ENCODE measurements at places on chromosomes 3 and 15.

DNA sequence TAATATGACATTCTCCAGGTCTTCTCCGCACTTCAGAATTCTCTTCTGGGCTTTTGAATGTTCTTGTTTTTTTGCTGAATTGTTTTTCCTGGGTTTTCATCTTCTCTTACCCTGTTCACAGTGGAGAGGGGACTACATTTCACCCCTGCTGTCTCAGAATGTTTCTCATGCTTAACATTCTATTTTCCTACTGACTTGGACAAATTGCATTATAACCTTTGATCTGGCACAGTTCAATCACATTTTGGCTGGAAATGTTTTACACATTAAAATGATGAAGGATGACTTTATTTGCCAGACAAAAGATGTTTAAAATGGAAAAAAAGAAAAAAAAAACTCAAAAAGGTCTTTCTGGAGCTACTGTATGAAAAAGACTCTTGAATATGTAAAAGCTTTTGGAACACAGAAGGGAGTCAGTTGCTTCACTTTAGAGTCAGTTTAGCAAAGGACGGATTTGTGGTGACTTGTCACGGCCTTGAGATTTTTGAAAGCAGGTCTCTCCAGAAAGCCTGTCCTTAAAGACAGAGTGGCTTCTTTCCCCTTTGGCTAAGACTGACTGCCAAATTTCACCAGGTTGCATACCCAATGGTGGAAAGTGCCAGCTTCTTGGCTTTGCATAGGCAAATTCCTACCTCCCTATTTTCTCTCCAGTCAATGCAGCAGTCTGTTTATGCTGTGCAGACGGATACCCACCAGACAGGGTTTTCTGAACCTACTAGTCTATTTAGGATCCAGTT, 401.0 kb upstream of the TBL1XR1 start:
- no peak for DNase-seq

- DNase-seq = no peak
Measured at GRCh38 chr3:112633191-112633590, 7.8 kb downstream of the CCDC80 start.

DNA sequence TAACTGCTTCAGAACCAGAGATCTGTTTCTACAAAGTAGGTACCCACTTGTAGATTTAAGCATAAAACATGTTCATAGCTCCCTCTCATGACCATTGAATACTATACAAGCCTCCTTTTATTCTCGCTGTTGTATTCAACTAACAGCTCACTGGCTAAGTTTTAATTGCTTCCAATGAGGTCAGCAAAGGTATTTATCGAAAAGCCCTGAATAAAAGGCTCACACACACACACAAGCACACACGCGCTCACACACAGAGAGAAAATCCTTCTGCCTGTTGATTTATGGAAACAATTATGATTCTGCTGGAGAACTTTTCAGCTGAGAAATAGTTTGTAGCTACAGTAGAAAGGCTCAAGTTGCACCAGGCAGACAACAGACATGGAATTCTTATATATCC, at the start of gene FGF7:
Gene FGF7, plus strand, starts transcription at position 222 of the 400 bp plus-strand sequence. CDS start 1,056 bp downstream, outside the sequence.
- no peak for DNase-seq

DNA sequence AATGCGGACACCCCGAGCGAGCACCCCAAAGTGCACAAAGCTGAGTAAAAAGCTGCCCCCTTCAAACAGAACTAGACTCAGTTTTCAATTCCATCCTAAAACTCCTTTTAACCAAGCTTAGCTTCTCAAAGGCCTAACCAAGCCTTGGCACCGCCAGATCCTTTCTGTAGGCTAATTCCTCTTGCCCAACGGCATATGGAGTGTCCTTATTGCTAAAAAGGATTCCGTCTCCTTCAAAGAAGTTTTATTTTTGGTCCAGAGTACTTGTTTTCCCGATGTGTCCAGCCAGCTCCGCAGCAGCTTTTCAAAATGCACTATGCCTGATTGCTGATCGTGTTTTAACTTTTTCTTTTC, 5.3 kb downstream of the BHLHE40 start:
- DNase-seq = no peak

- peak; percentile 40 for DNase-seq
Measured at GRCh38 chr3:56799251-56799882, 2.4 kb downstream of the ARHGEF3 start.
